ENCODE measurements at places on chromosomes 2 and 18. TPM values are rescaled to one million over a fixed set of nuclear protein-coding genes. Genes with fewer than 3 reads are reported as not detected.

DNA sequence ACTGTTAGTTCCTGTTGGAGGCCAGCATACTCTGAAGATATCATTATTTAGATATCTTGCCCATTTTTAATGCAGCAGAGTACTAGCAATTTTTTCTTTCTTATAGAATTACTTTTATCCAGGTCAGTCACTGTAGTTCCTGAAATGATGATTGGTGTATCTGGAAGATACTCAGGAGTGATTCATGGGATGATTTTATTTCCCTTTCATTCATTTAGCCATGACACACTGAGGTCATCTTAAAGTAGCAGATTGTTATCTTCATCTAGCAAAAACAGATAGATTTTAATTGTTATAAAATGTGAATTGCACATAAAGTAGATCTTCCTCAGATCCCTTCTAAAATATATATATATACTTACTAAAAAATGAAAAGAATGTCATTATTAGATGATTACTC, 109.1 kb downstream of the PIK3C3 start:
- DNase-seq, result no peak

DNA sequence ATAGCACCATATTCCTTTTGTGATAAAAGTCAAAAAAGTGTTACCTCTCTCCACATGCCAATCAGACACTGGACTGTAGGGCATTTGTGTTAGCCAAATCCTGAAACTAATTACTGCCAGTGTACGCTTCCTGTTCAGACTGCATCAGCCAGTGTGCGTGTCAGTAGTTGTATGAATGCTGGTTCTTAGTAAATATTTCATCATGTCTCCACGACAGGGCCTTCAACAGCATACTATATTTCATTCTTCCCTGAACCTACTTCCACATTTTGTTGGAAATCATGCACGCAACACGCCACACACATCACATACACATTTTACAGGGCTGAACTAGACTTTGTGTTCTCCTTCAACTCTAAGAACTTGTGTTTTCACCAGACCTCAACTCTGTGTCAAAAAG, 77.5 kb downstream of the EPB41L3 start:
- no peak for DNase-seq

- DNase-seq, result peak; percentile 76
Measured at GRCh38 chr2:30234180-30234971, 3.0 kb downstream of the LBH start.

TBC1D8 gene
- polyA plus RNA-seq, result 5.4 TPM

GPR45 gene
- polyA plus RNA-seq, result not detected

Data from fibroblast of lung (primary cell).